Stimulated activated CD8-positive, alpha-beta memory T cell treated with anti-CD3 and anti-CD28 coated beads, Interleukin-15, amount 100 ng/mL, for 1 hour (primary cell): ENCODE measurements at places on chromosomes 16 and 17.

- DNase-seq, result no peak
Observed at GRCh38 chr17:47162013-47162622, 27.0 kb downstream of the CDC27 start.

DNA sequence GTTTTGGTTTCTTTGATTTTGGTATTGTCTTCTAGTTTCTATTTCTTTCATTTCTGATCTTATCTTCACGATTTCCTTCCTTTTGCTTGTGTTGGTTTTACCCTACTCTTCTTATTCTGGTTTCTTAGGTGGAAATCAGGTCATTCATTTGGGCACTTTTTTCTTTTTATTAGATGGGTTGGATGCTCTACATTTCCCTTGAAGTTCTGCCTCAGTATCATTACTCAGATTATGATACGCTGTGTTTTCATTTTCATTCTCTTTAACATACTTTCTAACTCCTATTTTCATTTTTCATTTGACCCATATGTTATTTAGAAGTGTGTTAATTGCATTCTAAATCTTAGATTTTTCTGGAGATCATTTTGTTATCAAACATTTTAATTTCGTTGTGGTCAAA lies 108.6 kb downstream of the IRF8 start:
- no peak for DNase-seq

- no peak for DNase-seq
Observed at GRCh38 chr16:59259950-59260319, 525.8 kb upstream of the GOT2 start.

DNA sequence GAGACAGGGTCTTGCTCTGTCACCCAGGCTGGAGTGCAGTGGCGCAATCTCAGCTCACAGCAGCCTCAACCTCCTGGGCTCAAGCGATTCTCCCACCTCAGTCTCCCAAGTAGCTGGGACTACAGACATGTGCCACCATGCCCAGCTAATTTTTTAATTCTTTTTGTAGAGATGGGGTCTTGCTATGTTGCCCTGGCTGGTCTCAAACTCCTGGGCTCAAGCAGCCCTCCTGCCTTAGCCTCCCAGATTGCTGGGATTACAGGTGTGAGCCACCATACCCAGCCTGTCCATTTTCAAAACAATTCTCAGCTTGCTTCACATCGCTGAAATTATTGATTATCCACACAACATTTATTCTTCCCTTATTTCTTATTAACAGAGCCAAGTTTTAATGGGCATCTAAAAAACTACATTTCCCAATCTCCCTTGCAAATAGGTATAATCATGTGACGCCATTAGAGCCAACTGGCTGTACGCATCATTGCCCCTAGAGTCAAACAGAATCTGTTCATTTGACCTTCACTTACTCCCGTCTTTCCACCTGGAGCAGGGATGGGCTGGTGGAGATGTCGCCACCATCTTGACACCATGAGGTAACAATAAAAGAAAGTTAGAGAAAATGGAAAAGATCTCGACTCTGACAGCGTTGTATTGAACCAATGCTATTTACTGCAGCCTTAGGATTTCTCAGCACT lies 148.0 kb upstream of the FOXF1 start:
- DNase-seq, result no peak

DNA sequence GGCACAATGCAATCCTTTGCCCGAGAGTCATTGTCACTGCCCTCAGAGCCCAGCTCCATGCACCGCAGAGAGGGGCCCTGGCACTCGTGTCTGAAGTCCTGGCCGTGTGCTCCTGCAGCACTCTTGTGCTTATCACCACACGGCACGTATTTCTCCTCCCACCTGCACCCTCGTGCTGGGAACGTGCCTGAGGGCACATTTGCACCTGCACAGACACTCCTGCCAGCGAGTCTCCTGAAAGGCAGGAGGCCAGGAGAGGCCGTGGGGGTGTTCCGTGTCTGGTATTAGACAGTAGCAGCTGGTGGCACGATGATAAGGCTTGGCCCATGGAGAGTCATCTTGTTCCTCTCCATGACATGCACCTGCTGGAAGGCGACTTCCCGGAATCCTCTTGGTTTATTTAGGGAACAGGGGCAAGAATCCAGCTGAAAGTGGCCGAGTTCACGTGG lies 3.4 kb upstream of the ACSF3 start:
- DNase-seq, result no peak

DNA sequence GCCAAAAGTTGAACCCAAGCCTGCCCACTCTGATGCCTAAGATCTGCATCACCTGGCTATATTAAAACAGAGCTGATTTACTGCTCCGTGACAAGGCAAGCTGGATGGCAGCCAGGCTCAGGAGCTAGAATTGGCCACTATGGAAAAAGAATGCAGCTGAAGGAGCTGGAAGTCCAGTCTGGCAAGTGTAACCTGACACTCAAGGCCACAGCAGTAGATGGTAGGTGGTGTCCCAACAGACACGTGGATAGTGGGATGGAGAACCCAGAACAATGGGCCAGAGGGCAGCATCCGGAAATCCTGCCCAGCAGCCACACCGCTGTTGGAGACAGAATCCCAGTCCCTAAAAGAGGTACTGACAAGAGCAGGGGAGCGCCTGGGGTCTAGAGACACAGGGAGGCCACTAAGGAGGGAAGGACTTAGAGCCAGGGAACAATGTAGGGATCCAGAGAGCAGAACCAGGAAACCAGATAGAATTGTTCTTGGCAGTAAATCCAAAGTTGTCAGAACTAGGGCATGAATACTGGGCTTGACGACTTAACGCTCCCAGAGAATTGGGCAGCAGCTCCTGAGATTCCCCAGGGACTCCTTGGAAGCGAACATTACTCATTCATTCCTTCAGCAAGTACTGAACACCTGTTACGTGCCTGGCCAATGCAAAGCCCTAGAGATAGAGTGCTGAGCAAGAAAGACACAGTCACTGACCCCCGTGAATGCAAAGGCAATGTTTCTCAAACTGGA lies 85.7 kb downstream of the CDYL2 start:
- no peak for DNase-seq

- no peak for DNase-seq
Observed at GRCh38 chr16:9012848-9013507, 49.3 kb upstream of the USP7 start.

DNA sequence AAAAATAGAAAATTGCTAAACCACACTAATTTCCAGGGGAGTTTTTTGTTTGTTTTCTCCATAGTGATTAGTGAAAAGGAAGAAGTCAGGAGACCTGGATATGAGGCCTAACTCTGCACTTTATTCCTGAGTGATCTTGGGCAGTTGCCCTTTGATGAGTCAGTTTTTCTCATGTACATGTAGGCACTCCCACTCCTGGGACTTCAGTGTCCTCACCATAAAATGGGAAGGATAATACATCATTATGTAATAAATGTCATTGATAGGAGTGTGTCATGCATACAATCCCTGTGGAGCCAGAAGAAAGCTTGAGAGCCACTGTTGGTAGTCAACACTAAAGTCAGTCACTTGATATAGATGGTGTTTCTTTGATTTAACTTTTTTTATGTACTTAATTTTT lies 32.5 kb downstream of the WIPF2 start:
- no peak for DNase-seq

- DNase-seq, result peak; percentile 79
Observed at GRCh38 chr16:3022208-3022683, 1.5 kb downstream of the HCFC1R1 start.

- DNase-seq, result no peak
Observed at GRCh38 chr17:34082404-34082803, 172.7 kb upstream of the CCL2 start.

DNA sequence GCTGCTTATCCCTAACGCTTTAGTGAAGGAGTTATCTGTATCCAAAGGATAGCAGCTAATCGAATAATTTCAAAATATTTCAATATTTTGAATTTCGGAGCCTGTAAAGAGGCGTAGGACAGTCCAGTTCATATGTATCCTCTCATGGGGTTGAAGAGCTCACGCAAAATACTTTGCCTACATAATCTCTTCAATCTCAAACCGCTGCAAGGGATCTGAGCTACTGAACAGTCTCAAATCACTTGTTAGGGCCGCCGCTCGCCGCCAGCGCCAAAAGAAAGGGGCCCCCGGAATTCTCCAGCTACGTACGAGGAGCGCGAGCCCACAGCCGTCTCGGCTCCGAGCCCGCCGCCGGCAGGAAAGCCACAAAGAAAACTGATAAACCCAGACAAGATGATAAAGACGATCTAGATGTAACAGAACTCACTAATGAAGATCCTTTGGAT lies 601 bp upstream of the RFWD3 start:
- DNase-seq, result no peak

- DNase-seq, result no peak
Observed at GRCh38 chr16:63745456-63745855, 1376.4 kb downstream of the CDH11 start.

- no peak for DNase-seq
Observed at GRCh38 chr17:10130263-10130662, 68.1 kb downstream of the GAS7 start.

DNA sequence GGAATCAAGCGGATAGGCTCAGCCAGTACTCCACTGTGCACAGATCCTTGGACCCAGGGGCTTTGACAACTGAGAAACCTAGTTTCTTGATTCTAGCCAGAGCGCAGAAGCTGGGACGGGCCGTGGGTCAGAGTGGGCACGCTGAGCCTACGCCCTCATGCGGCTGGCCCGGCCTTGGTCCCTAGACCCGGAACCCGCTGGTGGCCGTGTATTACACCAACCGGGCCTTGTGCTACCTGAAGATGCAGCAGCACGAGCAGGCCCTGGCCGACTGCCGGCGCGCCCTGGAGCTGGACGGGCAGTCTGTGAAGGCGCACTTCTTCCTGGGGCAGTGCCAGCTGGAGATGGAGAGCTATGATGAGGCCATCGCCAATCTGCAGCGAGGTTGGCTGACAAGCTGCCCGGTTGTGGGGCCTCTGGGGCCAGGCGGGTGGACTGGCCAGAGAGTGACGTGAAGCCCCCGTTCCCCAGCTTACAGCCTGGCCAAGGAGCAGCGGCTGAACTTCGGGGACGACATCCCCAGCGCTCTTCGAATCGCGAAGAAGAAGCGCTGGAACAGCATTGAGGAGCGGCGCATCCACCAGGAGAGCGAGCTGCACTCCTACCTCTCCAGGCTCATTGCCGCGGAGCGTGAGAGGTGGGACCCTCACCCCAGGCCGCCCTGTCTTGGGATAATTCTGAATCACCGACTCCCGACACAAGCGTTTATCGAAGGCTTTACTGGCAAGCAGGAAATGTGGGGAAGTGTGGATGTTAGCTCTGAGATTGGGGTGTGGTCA lies 946 bp downstream of the STUB1 start:
- no peak for DNase-seq

DNA sequence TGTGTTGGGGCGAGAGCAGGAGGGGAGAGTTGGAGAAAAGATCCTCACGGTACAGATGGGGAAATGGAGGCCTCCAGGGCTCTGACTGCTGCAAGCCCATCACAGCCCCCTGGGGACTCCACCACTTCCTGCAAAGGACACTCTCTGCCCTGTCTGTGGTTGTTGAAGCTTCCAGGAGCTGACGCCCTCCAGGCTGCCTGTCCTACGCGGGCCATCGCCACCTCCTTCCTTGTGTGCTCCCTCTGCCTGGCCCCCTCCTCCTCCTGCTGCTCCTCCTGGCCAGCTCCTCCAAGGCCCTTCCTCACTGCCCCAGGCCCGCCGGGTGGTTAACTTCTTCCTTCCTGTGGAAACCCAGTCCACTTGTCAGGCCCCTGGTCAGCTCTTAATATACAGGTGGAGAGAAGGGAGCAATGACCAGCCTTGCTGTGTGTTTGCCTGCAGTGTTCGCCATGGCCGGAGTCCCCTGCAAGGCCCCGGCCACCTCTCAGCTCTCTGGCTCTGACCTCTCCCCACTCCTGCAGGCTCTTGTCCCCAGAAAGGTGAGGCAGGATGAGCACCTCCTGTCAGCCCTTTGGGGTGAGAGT lies 18.4 kb upstream of the STAC2 start:
- DNase-seq, result no peak

DNA sequence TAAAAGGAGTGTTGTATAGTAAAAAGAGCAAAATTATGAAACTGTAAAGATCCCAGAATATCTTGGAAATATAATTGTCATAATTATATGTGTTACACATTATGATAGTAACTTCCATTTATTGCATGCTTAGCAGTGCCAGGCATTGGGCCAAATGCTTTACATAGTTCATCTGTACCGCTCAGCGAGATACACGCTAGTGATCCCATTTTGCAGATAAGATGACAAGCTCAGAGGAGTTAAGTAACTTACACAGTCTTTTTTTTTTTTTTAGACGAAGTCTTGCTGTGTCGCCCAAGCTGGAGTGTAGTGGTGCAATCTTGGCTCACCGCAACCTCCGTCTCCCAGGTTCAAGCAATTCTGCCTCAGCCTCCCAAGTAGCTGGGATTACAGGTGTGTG lies 6.8 kb upstream of the EZH1 start:
- no peak for DNase-seq

DNA sequence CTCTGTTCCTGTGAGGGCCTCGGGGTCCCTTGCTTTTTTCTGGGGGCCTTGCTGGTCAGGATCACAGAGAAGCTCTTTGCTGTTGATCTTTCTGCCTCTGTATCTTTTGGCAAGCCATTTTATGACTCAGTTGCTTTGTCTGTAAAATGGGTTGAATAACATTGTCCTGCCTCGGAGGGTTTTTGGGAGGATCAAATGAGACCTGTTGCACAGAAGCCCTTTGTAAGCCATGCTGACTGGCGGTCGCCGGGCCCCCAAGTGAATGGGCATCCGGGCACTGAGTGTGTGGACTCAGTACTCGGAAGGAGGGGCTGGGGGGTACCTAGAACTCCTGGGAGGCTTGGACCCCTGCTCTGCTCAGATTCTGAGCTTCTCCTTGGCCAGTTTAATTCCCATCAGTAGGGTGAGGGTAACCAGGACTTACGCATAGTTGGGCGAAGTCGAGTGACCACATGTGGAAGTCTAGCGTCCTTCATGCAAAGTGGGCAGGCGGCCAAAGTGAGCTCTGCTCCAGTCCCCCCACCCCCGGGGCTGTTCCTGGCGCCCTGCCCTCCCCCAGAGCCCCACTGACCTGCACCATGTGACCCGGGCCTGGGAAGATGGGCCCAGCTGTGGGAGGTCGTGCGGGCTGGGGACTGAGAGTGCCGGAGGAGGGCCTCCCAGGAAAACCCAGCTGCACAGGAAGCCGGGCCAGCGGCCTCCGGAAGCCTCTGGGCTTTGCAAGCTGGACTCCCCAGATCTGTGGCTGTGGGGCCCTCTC lies 284.0 kb downstream of the SEC14L1 start:
- no peak for DNase-seq

GRCh38 chr17:74645010-74645409 lies 21.5 kb upstream of the CD300E start:
- DNase-seq, result no peak

DNA sequence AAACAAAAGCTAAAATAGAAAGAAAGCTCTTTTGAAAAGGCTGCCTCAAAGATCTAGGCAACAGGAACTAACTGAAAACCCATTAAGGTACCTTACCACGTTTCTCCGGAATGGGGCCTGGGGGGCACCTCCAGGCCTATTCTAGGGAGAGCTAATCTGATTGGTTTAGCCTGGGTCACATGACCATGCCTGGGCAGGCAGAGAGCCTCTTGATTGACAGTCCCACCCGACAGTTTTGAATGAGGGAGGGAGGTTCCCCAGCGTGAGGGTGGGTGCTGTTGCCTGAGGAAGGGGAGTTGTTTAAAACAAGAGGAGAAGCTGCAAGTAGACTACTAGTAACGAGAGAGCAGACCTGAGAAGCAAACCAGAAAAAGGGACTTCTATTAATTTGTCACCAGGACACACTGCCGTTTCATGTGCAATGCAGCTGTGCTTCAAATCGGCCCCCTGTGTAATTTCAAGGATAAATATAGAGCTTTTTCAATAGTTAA lies 143.4 kb upstream of the HS3ST2 start:
- DNase-seq, result no peak
